ENCODE measurements at places on chromosomes 16 and 17.
A peak's percentile ranks its signal among the peaks of the same experiment; 100 is the strongest.

DNA sequence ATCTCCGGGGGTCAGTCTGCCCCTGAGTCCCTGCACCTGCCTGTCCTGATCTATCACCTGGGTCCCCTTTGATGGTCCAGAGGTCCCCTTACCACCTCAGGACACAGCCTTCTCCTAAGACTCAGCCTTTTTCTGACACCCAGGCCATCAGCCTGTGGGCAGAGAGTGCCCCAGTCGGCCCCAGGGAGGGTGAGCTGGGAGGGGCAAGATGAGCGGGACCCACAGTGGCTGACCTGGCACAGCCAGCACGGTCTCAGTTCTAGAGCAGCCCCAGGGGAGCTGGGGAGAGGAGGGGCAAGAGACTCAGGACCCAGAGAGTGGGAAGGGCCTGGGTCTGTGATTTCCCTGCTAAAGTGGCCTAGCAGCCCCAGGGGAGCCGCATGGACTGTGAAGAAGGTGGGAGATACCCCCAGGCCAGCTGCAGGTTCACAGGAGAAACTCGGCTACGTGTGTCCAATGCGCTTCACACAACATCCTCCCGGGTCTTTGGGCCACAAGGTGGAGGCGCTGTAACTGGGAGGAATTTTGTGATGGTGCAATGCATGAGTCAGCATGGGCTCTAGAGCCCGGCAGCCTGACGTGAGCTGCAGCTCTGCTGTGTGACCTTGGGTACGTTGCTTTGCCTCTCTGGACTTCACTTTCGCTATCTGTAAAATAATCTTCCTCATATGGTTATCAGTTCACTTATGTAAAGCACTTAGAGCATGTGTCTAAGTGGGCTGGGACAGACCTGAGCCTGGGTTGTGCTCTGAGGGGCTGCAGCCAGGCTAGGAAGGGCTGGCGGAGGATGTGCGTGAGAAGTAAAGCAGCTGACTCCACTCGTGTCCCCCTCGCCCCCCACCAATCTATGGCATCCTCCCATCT lies 67.2 kb upstream of the LHX1 start:
- no peak for DNase-seq

GRCh38 chr16:11183035-11183812 lies 72.8 kb downstream of the SOCS1 start:
- no peak for DNase-seq

DNA sequence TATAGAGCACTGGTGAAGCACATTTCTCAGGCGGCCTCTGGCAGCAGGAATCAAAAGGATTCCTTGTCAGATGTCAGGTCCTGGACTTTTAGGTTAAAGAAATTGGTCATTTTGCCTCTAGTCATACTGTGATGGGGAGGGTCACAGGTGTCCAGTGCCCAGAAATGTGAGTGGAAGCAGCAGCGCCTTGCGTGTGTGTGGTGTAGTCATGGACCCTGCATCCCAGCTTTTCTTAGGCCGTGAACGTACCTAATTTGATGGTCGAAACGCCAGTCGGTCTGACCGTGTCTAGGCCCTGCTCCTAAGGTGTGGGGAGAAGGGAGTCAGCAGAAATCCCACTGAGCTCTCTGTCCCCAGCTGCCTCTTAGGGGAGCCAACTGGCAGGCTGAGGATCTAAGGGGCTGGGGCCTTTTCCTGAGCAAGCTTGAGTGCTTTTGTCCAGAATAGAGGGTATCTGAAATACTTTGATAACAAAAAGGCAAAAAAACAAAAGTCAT lies 32.0 kb downstream of the POLR3E start:
- DNase-seq = no peak

- DNase-seq = no peak
Measured at GRCh38 chr16:12681653-12682052, 122.0 kb downstream of the CPPED1 start.

- no peak for DNase-seq
Measured at GRCh38 chr17:79562931-79563210, 48.0 kb downstream of the RBFOX3 start.

DNA sequence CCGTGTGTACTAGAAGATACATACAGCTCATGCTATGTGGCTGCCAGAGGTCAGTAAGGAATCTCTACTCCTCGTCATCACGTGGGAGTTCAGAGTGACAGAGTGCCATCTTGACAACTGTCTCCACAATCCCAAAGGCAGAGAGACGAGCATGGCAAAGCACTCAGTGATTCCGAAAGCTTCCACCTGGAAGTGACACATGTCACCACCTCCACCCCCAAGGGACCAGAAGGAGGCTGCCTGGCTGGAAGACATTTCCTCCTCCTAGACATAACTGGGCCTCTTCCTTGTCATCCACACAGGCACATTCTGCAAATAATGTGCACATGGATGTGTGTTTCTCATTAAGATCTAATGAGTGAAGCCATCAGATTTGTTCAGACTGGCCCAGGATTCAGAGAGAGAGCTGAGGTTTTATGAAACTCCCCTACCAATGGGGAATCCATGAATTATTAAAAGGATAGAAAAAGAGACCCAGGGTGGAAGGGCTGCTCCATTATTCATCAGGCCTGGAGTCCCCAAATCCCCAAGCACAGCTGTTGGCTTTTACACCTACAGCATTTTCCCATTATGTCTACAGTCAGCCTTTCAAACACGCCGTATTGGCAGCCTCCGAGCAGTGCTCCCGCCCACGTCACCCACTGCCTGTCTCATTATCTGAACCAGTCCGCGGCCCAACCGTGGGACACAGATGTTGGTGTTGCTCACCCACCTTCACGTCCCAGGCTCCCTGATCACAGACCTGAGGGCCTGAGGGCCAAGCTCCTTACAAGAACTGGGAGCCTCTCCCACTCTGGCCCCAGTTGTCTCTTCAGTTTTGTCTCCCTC lies 3.3 kb upstream of the CACNG5 start:
- DNase-seq = no peak

DNA sequence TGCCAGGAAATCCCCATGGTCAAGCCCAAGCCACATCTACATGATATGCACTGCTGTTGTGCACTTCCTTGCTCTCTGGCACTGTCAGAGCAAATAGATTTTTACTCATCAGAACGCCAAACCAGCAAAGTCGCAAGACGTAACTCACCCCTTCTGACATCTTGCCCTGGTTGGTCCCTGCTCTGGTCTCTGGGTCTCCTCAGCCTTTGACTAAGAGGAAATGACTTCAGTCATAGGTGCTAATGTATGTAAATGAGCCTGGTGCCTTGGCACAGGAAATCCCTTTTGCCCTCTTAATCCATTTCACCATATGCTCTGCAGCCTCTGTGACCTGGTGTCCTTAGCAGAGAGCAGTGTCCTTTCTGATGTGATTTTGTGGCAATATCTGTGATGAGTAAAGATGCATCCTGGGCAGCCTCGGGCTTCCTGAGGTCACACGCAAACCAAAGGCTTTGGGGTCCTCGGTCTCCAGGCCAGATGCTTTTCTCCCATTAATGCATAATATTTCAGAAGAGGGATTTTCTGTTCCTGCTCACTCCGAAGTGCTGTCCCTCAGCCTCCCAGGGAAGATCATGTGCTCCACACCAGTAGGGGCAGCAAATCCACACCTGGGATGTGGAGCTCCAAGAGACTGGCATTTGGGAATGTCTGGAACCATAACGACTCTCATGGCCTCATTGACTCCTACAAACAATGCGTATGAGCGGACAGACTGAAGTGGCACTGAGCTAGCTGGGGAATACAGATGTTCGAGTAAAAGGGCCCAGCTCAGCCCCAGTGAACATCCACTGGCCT lies 66.9 kb downstream of the GP2 start:
- no peak for DNase-seq

DNA sequence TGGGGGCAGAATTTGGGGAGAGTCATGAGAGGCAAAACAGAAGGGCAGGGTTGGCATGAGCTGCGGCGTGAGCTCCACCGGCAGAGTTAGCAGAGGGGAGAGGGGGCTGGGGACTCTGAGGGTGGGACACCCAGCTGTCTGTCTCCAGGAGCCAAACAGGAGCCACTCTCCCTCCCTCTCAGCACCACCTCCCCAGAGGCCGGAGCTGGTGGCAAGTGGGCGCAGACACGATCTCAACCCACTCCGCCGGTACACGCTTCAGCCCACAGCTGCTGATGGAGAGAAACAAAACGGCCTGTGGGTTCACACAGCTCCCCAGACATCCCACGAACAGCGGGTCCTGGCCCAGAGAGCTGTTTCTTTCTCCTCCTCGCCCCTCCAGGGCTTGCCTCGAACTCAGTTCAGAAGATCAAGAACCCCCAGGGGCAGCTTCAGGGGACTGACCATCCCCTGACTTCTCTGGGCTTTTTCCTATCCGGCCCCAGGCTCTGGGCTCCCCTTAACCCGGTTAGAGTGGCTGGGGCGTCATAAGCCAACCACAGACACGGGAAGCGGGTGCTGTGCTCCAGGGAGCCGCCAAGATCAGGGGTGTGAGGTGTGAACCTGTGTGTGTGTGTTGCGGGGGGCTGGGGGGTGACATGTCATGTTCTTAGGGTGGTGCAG lies 7.6 kb downstream of the RHBDF2 start:
- no peak for DNase-seq

DNA sequence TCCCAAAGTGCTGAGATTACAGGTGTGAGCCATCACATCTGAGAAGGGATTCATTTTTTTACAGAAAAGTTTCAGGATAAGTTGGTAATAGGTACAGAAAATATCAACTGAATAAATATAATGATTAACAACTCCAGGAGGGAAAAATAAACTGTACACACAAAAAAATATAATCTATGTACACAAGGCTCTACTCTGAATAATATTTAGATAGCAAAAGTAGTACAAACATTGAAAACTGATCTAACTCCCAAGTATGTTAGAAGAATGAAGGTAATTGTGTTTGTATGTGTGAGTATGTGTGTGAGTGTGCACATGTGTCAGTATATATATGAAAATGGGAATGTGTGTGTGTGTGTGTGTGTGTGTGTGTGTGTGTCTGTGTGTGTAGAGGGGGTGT lies 20.4 kb downstream of the TUBD1 start:
- no peak for DNase-seq

- DNase-seq = peak; percentile 81
Measured at GRCh38 chr17:45241328-45242028, 19.8 kb downstream of the FMNL1 start.

DNA sequence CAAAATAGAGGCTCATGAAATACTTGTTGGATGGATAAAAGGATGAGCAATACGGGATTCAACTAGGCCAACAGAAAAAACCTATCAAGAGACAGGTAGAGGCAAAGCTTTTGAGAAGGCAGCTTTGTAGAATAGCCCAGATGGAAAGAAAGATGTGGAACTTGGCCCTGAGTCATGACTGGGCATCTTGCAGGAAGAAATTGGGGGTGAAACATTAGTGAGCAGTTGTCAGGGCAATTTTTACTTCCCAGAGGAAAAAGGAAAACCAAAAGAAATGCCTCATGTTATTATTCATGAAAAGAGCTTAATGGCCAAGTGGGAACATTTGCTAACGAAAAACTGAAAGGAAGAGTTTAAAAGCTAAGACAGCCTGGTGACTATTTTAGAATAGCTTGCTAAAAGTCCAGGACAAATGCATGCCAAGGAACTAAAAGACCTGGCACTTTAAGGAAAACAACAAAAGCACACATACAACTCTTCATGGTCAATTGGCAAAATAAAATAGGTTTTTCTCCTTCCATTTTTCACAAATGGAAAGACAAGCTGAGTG lies 180.1 kb downstream of the HS3ST3A1 start:
- no peak for DNase-seq

GRCh38 chr16:57115168-57115513 lies 22.8 kb downstream of the CPNE2 start:
- DNase-seq = no peak

GRCh38 chr17:39607851-39608130 lies at the start of gene NEUROD2:
TSS of gene NEUROD2 (minus strand) at chr17:39607920. CDS start at chr17:39606599, 1,321 bp downstream.
- no peak for DNase-seq

GRCh38 chr17:40320756-40321523 lies 12.0 kb downstream of the RARA start:
- DNase-seq = peak; percentile 62

DNA sequence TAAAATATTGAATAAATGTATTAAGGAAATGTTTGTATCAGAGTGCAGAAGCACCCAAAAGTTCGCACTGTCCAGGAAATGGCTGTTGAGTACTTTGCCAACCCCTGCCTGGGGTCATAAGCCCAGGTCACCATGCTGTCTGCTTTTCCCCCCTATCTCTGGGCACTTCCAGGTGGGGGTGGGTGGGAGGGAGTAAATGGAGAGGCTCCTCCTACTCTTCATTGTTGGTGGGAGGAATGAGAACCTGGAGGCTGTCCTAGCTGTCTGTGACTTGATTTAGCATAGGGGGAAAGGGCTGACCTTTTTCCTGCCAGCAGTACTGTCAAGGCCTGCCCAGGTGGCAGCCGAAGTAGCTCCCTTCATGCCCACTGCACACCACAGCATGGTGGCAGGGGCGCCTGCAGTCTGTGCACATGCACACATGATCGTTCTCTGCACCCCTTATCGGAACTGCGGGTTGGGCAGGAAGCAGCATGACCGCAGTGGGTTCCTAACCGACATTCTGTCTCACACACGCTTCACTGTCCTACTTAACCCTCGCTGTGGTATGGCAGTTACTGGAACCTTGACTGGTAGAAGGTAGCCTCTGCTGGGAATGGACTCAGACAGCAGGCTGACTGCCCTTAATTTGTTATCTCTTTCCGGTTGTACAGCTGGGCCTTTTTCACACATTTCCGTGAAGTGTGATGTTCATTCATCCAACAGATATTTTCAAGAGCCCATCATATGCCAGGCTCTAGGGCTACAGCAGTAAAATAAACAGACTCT lies 41.5 kb downstream of the LDHD start:
- DNase-seq = no peak

DNA sequence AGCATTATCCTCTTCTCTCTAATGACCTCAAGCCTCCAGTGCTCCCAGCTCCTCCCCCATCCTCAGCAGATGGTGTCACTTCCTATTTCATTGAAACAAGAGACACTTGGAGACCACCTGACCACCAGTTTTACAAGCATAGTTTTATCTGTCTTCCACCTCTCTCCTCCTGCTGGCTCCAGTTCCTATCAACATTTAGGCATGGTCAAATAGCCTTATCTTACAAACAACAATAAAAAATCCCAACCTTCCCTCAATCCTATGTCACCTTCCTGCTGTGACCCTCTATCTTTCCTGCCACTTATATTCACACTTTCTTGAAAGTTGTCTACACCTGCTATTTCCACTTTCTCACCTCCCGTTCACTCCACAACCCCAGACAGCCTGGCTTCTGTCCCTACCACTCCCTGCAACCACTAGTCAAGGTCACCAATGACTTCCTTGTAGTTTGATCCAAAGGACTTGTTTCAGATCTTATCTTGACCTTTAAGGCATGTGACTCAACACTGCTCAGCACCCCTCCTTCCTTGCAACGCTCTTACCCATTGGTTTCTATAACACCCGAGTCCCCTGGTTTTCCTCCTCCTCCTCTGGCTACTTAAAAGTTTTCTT lies 4.3 kb upstream of the NTN1 start:
- no peak for DNase-seq
